ENCODE measurements at places on chromosomes 5 and 9. TPM values are rescaled to one million over a fixed set of nuclear protein-coding genes. Genes with fewer than 3 reads are reported as not detected.

SLC6A18 gene
- not detected for total RNA-seq

LOX gene
- total RNA-seq = 1.4 TPM

PGM5 gene
- not detected for total RNA-seq

ALAD gene
- 4.6 TPM for total RNA-seq

PDE6A gene
- under 0.01 TPM for total RNA-seq

CLIC3 gene
- total RNA-seq = 8.7 TPM

NUP155 gene
- total RNA-seq = 31.3 TPM

PRLR gene
- total RNA-seq = not detected

CANX gene
- 325 TPM for total RNA-seq

HCN1 gene
- total RNA-seq = not detected

SYNPO gene
- total RNA-seq = 15.4 TPM

ZNF883 gene
- 1.6 TPM for total RNA-seq

PCDHAC2 gene
- total RNA-seq = 1.1 TPM

MSX2 gene
- 4.8 TPM for total RNA-seq

ARID3C gene
- total RNA-seq = 0.31 TPM

SPINK13 gene
- not detected for total RNA-seq

SH3GL2 gene
- not detected for total RNA-seq

PNPLA7 gene
- 0.11 TPM for total RNA-seq

FAM221B gene
- total RNA-seq = not detected

C9 gene
- 0.08 TPM for total RNA-seq

GDF9 gene
- total RNA-seq = 0.42 TPM

MLLT3 gene
- 7.4 TPM for total RNA-seq

PCDHGC4 gene
- 0.31 TPM for total RNA-seq

LAMC3 gene
- total RNA-seq = 1.8 TPM

ZNF618 gene
- 4.8 TPM for total RNA-seq

Measured in hair follicular keratinocyte (primary cell).